ENCODE measurements at places on chromosomes 1 and 21. TPM values are rescaled to one million over a fixed set of nuclear protein-coding genes. Genes with fewer than 3 reads are reported as not detected.

FALEC gene
- not detected for total RNA-seq

TNFRSF1B gene
- 28.5 TPM for total RNA-seq

ZNF648 gene
- not detected for total RNA-seq

LCE1C gene
- total RNA-seq = not detected

FTCD gene
- total RNA-seq = 0.68 TPM

RORC gene
- total RNA-seq = 2.3 TPM

GMEB1 gene
- 6.2 TPM for total RNA-seq

CAPN9 gene
- total RNA-seq = 0.18 TPM

DDR2 gene
- 80.3 TPM for total RNA-seq

WNT3A gene
- not detected for total RNA-seq

HRNR gene
- not detected for total RNA-seq

TNNT2 gene
- 4,860 TPM for total RNA-seq

ADAMTS4 gene
- total RNA-seq = 117 TPM

RPS6KA1 gene
- 9.3 TPM for total RNA-seq

LRRC38 gene
- total RNA-seq = 4.6 TPM

CTSE gene
- total RNA-seq = not detected

C1orf141 gene
- not detected for total RNA-seq

RUNX3 gene
- 2.4 TPM for total RNA-seq

KIF21B gene
- 0.94 TPM for total RNA-seq

CSF3R gene
- total RNA-seq = 8.3 TPM

LCE2C gene
- not detected for total RNA-seq

TAS1R1 gene
- total RNA-seq = not detected

PTAFR gene
- 4.7 TPM for total RNA-seq

ADAM15 gene
- 108 TPM for total RNA-seq

TSPAN1 gene
- 1.8 TPM for total RNA-seq

DEPDC1 gene
- not detected for total RNA-seq

SARS1 gene
- total RNA-seq = 109 TPM

NBPF26 gene
- 13.2 TPM for total RNA-seq

RGS13 gene
- not detected for total RNA-seq

NGF gene
- 6.9 TPM for total RNA-seq

PLEKHN1 gene
- total RNA-seq = 0.50 TPM

KLF17 gene
- not detected for total RNA-seq

BTG2 gene
- 187 TPM for total RNA-seq

LRRC71 gene
- not detected for total RNA-seq

DRAXIN gene
- 0.06 TPM for total RNA-seq

OPTC gene
- not detected for total RNA-seq

MAP1LC3C gene
- 0.62 TPM for total RNA-seq

ASCL5 gene
- total RNA-seq = not detected
